Stimulated activated CD4-positive, alpha-beta T cell treated with anti-CD3 and anti-CD28 coated beads, Interleukin-15, amount 100 ng/mL, for 48 hours (primary cell): ENCODE measurements at places on chromosomes 12 and 14.
A peak's percentile ranks its signal among the peaks of the same experiment; 100 is the strongest.

- peak; percentile 75 for DNase-seq
These were observed at the start of gene AJUBA for GRCh38 chr14:22982477-22983245. Gene AJUBA (minus strand): TSS chr14:22982551. CDS start chr14:22982266, 285 bp downstream.

DNA sequence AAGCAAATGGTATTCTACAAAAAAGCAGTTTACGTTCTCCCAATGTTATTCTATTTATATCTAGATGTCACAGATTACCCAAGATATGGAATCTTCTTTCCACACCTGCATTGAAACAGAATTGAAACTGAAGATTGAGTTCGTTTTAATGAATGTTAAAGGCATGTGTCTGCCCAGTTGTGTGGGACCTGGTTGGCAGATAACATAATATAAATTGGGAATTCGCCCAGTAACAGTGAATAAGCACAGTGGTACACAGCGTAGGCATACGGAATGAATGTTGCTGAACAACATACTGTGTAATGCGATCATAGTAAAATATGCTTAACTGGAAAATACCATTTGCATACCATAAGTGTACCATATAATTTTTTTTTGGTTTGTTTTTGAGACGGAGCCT is 4.3 kb downstream of the KHNYN start:
- no peak for DNase-seq

DNA sequence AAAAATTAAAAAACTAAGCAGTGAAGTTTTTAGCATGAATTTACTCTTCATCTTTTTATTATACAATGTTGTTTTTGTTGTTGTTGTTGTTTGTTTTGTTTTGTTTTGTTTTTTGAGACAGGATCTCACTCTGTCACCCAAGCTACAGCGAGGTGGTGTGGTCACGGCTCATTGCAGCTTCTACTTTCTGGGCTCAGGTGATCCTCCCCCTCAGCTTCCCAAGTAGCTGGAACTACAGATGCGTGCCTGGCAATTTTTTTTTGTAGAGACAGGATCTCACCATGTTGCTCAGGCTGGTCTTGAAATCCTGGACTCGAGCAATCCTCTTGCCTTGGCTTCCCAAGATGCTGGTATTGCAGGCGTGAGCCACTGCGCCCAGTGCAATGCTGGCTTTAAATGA is 11.3 kb downstream of the PPFIBP1 start:
- DNase-seq = no peak

GRCh38 chr12:110796952-110797351 is 49.8 kb upstream of the CCDC63 start:
- DNase-seq = no peak

DNA sequence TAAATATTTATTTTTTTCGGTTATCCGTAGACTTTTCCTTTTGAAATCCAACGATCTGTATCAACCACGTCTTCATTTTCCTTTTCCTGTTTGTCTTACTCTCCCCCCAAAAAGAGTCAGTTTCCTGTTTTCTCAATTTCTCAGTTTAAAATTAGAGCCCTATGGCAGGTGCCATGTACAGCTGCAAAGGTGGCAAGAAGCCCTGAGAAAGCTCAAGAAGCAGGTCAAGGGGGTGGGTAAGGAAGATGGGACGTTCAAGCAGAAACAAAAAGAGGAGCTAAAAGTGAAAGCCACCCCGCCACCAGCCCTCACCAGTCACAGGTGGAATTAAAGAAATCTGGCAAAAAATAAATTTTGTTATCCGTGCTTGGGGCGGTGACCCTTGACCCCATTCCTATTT is 26.7 kb downstream of the SLC35E3 start:
- DNase-seq = no peak

GRCh38 chr12:73180734-73181133 is 908.6 kb downstream of the TRHDE start:
- DNase-seq = no peak

GRCh38 chr14:41280745-41281144 is 325.9 kb upstream of the LRFN5 start:
- no peak for DNase-seq

- no peak for DNase-seq
These were observed 418.6 kb downstream of the PDZRN4 start for GRCh38 chr12:41606468-41607445.

GRCh38 chr12:70982286-70982685 is 61.7 kb upstream of the PTPRR start:
- no peak for DNase-seq

GRCh38 chr14:90362558-90362896 is 30.8 kb upstream of the NRDE2 start:
- DNase-seq = no peak

DNA sequence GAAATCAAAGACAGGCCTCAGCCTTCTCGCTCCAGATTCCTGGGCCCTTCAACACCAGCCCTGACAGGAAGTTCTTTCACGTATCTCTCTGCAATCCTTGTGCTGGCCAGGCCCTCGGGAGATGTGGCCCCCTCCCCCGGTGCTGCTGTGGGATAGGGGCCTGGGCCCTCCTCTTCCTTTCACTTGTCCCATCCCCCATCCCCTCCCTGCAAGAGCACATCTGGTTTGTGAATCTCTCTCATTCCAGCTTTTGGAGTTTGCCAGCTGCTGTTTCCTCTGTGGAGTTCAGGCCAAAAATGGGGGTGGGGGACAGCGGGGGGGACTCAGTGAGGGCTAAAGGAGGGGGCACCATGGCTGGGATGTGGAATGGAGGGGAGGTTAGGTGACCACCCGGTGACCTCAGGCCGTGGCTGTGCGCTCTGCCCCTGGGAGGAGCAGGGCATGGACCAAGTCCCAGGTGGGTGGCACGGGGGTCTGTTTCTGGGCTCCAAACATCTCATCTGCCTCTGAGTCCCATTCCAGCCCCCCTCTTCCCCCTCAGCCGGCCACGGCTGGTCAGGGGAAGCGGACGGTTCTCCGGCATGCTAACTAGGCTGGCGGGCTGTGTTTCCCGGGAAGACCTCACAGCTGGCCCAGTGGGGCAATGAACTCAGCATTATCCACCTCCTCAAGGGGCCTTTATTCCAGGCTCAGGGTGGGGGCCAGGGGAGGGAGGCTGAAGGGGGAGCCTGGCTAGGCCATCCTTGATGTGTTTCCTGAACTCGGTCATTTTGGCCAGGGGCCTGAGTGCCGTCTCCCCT is 7.4 kb downstream of the LRP1 start:
- no peak for DNase-seq

- DNase-seq = no peak
These were observed 22.8 kb downstream of the ZFP36L1 start for GRCh38 chr14:68770051-68770450.

DNA sequence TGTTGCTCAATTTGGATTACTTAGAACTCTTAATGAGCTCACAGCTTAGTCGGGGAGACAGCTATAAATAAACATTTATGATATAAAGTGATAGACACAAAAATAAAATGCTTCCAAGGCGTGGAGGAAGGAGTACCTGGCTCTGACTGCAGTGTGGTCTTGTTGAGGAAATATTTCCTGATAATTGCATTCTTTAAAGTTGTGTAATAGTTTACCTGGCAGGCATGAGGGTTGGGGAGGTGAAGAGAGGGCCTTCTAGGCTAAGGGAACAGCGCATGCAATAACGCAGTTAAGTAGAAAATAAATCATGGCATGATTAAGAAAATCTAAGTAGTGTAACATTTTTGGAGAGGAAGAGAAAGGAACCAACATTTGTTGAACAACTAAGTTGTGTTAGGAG is 260.5 kb upstream of the ATP2B1 start:
- no peak for DNase-seq

DNA sequence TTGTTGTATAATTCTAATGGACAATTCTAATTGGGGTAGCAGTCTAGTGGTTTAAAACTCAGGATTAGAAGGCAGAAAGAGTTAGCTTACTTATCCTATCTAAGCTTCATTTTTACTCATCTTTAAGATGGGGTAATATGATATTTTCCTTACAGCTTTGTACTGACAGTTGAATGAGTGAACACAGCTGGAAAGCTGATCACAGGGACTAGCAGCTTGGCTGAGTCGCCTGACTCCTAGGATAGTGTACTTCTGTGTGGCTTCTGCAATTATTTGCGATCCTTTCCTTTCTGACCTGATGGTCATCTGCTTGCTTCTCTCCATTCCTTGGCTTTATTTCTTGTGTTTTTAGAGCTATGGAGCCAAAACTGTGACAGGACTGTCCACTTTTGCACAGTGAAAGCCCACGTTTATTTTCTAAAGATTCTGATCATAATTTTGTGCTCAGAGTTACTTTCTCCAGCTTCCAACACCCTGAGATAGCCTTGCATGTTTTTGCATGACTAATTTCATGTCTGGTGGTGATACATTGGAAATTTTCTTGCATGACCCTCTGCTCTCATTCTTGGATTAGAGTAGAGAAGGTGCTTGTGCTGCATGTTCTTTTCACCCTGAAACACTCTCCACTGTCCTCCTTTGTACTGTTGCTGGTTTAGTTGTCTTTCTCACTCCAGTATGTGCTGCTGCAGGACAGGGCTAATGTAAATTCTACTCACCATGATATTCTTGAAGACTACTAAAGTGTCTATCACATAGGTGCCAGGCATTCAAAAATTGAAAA is 377.0 kb upstream of the ATP2B1 start:
- no peak for DNase-seq

DNA sequence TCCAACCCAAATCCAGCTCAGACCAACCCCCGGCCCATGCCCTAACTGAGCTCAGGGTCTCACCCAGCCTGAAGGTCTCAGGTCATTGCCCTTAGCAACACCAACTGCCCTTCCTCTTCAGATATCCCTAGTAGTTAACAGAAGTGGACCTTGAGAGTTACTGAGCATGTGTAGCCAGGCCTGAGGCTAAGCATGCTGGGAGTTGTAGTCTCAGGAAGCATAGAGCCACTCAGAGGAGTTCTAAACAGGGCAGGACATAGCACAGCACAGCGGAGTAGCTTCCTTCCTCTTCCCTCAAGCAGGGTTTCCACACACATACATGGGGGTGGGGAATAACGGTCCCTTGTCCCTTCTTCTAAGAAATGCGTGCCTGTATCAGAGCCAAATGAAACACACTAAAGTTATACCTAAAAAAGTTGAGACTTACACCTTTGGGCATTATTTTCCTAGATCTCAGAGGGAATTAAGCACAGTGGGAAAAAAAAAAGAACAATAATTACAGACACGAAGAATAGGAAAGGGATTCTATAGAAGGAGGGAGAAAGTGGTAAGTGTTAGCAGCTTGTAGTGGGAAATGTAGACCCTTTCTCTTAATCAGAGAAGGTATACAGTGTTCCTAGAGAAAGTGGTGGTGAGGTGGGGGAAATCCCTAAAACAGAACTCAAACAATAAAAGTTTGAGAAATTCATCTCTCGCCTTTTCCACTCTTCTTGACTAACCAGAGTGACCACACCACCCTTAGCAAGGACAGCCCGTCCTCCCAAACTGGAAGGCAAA is 4.4 kb downstream of the KMT2D start:
- DNase-seq = peak; percentile 25

- DNase-seq = no peak
These were observed 37.9 kb downstream of the TDG start for GRCh38 chr12:104003596-104003995.

- no peak for DNase-seq
These were observed 20.2 kb upstream of the OASL start for GRCh38 chr12:121059031-121059898.

GRCh38 chr12:130634866-130635265 is 81.2 kb downstream of the RIMBP2 start:
- DNase-seq = no peak

GRCh38 chr12:5267603-5268423 is 164.1 kb upstream of the NTF3 start:
- no peak for DNase-seq
